ENCODE measurements at places on chromosomes 2 and 18.
A peak's percentile ranks its signal among the peaks of the same experiment; 100 is the strongest.

- no peak for DNase-seq
These were observed 464 bp downstream of the COL4A4 start for GRCh38 chr2:227163485-227163997.

- DNase-seq = no peak
These were observed 17.5 kb upstream of the DPP4 start for GRCh38 chr2:162091325-162092007.

GRCh38 chr2:200033929-200034328 is 78.5 kb downstream of the MAIP1 start:
- DNase-seq = no peak

DNA sequence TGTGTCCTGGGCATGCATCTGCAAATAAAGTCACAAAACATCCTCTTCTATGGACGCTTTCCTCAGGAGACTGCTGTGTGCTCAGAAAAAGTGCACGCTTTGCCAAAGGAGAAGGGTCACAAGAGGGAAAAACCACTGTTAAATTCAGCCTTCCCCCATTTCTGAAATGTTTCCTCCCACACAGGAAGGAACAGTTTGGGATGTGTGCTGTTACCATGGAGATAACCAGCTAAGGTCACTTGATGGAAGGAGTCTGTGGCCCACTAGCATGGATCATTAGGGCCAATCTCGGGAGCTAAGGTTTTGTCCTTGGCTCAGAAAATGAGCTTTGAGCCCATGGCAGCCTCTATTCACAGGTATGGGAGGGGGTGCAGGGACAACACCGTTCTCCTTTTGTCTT is 5.6 kb downstream of the KCNE4 start:
- no peak for DNase-seq

- peak; percentile 29 for DNase-seq
These were observed 8.0 kb upstream of the CYB5A start for GRCh38 chr18:74299746-74300145.

DNA sequence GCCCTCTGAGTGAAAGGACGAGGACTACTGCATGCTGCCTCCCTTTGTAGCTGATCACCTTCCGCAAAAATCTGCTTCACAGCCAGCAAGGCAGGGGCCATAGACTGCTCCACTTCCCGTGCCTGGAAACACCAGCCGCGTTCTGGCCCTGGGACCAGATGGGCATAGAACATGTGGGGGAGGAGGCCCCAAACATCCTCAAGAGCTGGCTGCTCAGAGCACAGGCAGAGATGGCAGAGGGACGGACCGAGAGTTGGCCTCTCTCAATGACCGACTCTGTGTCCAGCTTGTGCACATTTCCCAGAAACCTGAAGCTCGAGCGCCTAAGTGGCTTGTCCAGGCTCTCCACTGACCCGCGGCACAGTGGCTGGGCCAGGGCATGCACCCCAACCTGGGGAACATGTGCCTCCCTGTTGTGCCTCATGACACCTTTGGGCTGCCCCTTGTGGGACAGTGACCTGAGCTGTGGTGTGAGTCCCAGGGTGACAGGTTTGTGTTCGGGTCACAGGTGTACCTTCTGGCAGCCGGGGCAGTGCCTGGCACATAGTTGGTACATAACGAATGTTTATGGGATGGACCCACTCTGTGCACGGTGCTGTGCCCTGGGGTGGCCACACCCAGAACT is 9.1 kb downstream of the KCNF1 start:
- DNase-seq = no peak
